ENCODE measurements at places on chromosomes 2 and 18.

- DNase-seq = peak; percentile 96
Measured at GRCh38 chr2:191650896-191651773, 26.8 kb upstream of the NABP1 start.

DNA sequence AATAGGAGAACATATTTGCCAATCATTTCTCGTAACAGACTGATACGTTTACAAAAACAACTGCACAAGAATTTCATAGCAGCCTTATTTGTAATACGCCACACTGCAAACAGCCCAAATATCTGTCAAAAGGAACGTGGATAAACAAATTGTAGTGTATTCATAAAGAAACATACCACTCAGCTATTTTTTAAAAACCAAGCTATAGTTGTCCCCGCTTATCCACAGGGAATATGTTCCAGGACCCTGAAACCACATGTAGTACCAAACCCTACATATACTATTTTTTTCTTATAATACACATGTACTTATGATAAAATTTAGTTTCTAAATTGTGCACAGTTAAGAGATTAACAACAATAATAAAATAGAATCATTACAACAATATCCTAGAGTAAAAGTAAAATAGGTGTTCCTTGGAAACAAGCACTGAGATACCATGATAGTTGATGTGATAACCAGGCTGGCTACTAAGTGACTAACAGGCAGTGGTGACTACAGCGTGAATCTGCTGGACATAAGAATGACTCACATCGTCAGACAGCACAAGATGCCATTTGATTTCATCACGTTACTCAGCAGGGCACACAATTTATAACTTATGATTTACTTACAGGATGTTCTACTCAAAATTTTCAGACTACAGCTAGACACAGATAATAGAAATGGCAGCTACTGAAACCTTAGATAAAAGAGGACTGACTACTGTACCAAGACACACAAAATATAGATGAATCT, 367.4 kb downstream of the NCKAP5 start:
- no peak for DNase-seq

- DNase-seq = peak; percentile 19
Measured at GRCh38 chr2:127525691-127526131, 578 bp downstream of the IWS1 start.

DNA sequence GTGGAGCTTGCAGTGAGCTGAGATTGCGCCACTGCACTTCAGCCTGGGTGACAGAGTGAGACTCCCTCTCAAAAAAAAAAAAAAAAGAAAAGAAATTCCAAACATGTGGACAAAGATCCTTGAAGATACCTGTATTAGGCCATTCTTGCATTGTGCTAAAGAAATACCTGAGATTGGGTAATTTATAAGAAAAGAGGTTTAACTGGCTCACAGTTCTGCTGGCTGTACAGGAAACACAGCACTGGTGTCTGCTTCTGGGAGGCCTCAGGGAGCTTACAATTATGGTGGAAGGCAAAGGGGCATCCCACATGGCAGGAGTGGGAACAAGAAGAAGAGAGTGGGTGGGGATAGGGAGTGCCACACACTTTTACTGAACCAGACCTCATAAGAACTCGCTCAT, 140.1 kb downstream of the SS18 start:
- DNase-seq = no peak

- no peak for DNase-seq
Measured at GRCh38 chr2:23293063-23293462, 91.9 kb upstream of the KLHL29 start.

DNA sequence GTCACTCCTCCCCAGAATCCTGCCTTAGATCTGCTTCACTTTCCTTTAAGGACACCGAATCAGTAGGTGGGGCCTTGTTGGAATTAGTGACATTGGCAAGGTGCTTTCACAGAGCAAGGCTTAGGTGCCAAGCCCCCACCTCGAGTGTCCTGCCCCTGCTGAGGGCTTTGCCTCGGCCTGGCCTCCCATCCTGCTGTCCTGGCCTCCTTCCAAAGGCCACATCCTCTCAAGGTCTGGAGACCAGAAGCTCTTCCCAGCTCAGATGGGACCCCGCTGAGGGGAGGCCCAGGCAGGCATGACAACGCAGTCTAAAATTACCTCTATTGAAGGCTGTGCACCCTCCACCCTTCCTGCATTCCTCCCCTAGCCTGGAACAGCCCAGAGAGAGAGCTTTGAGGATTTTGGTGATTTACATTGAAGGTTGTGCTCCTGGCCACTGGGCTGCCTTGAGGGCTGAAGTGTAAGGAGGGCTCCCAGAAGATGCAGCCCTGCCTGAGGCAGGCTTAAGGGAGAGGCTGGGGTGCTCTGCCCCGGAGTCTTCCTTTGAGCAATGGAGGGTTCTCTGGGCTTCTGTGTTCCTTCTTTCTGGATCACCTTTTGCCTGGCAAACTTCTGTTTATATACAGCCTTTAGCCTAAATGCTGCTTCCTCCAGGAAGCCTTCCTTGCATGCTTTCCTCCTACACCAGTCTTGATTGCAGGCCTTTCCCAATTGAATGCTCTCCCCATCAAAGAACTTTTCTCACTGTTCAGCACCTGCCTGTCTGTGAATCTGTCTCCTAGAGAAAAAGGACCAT, 154.4 kb downstream of the DDX1 start:
- DNase-seq = no peak

- DNase-seq = no peak
Measured at GRCh38 chr2:20236496-20236895, 11.6 kb upstream of the SDC1 start.
